ENCODE measurements at places on chromosomes 6 and 20.

DNA sequence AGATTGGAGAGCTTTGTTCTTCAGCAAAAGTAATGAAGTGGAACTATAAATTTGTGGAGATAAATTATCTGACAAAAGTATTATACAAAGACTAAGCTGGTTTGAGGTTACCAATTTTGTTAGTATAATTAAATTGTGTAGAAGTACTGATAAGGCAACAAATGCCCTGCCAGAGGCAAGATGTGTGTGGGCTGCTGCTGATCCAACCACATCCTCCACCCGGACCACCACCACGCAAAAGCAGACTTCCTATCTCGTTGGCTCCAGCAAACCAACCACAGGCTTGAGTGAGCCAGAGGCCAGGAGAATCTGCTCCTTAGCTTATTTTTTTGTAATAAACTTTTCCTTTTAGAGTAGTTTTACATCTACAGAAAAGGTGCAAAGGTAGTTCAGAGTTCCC lies 1.1 kb upstream of the MYLK4 start:
- no peak for DNase-seq

GRCh38 chr20:36305602-36306551 lies at the start of gene DLGAP4:
Gene DLGAP4 (plus strand): TSS chr20:36306339. CDS start chr20:36431718, 125,379 bp downstream.
- peak; percentile 60 for DNase-seq

GRCh38 chr6:7085911-7086310 lies 21.9 kb upstream of the RREB1 start:
- no peak for DNase-seq

DNA sequence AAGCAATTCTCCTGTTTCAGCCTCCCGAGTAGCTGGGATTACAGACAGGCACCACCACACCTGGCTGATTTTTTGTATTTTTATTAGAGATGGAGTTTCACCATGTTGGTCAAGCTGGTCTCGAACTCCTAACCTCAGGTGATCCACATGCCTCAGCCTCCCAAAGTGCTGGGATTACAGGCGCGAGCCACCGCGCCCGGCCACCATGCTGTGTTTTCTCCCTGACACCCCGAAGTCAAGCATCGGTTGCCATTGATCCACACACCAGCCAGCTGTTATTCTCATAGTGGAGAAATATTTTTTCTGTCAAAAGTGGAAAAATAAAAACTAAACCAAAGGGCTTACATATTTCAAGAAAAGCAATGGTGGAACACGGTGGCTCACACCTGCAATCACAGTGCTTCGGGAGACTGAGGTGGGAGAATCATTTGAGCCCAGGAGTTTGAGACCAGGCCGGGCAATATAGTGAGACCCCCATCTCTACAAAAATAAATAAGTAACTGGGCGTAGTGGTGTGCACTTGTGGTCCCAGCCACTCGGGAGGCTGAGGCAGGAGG lies 157.4 kb downstream of the ZMYND8 start:
- DNase-seq, result no peak

DNA sequence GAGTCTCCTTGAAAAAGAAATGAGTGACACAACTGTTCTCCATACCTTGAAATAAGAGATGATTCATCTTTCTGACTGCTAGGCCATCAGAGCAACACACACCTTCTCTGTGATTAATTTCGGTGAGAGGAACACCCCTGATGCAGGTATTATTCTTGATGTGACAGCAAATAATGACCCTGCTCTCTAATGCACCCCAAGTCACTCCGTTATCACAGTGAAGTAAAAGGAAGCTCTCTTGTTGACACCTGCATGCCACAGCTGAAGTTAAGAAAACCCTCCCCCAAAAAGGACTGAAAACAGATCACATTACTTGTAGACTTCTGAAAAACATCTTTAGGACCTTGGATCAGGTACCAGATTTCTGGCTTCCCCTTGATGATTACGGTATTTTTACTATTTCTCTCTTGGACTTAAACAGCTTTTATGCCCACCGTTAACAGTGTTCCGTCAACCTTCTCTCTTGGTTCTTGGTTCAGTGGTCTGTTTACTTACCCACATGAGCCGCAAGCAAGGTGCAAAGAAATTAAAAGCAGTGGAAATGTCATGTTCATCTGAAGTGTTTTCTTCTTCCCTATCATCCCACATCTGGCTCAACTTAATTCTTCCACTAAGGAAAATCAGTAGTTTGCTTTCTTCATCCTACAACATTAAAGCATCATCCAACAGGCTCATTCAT lies 249.7 kb downstream of the GMPR start:
- DNase-seq, result no peak

DNA sequence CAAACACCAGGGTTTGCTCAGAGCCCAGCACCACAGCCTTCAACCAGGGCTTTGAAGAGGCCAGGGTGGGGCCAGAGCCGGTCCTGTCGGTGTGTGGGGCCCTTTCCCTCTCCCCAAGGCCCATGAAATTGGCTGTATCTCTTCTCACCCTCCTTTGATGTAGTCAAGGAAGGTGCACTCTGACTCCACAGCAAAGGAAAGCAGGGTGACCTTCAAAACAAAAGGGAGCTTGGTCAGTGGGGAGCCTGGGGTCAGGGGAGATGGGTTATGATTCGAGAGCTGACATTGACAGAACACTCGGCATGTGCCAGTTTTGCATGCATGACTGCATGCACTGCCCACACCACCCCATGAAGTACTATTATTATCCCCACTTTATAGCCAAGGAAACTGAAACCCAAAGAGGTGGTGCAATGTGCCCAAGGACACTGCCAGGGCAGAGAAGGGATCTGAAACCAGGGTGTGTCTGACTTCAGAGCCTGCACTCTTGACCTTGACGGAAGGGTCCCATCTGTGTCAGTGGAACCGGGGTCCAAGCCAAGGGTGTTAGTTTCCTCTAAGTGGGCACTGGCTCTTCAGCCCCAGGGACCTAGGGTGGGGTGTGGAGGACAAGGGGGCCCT lies 55.4 kb downstream of the RAB44 start:
- no peak for DNase-seq

DNA sequence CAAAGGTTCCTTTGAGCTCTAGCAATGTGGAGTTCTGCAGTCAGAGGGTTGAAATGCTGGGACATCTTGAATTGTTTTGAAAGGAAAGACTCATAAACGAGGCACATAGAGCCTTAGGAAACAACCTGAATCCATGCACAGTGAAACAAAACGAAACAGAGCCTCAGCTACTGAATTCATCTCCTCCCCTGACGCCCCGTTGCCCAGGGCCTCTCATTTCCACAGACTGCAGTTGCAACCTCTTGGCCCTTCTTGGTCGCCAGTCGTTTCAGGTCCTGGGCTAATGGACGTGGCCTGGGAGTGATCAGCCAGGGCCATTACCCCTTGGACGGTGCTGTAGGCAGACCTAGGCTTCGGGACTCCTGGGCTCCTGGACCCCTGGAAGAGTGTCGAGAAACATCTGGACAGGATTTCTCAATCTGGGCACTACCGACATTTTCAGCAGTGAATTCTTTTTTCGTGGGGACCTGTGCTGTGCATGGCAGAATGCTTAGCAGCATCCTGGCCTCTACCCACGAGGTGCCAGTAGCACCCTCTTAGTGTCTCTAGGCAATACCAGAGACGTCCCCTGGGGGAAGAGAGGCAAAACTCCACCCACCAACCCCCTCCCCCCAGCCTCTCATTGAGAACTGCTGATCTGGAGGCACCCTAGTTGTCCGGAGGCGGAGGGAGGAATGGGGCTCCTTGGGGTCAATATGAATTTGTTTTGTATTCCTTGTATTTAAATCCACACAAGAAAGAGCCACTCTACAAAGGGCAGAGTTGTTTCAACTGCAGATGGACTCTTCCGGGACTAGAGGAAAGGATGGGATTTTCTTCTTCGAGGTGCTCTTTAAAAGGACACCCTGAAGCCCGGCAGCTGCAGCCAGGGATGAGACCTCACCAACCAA lies 50.2 kb downstream of the TMEM242 start:
- peak; percentile 62 for DNase-seq

GRCh38 chr20:11676630-11677287 lies 240.9 kb upstream of the BTBD3 start:
- no peak for DNase-seq

DNA sequence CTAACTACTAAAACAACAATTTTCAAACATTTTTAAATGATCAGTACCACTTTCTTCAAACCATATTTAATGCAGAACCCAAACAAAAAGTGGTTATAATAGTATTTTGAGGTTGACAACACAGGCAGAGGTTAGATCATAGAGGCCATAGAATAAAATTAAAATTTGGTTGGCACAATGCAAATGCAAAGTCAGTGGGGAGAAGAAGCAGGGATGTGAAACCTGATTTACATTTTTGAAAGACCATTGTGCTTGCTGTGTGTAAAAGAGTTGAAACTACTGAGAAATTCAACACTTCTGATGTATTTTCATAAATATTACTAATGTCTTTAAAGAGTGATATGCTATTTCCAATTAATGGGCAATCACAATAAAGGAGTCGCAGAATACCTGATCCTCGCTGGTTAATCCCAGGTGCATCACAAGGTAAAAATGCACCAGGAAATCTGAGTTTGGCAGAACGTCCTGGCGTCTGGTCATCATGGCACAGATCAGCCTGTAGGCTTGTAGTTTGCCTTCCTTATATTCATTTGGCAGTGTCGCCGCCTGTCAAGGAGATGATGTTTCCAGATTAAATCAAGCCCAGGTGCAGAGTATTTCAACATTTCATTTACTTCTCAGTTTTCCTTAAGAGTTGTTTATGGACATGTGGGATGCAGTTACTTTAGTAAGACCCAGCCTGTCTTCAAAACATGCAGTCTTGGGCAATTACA lies 141.2 kb downstream of the RALGAPA2 start:
- DNase-seq, result no peak

DNA sequence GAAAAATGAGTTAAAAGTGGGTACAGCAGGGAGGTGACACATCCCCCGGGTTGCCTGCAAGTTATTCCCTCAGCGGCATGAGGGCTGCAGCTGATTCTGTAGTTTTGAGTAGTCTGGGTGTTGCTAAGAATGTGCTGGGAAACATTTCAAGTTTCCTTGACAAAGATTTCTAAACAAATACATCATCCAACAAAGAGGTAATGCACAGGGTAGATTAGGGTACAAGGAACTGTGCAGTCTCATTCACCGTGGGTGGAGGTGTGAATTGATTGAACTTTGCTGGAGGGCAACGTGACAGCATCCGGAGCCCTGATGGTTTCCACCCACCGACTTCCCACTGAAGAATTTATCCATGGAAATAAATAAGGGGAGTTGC lies 21.8 kb downstream of the CASS4 start:
- DNase-seq, result peak; percentile 46

- no peak for DNase-seq
Observed at GRCh38 chr20:19211252-19211651, 1.2 kb upstream of the SLC24A3 start.

DNA sequence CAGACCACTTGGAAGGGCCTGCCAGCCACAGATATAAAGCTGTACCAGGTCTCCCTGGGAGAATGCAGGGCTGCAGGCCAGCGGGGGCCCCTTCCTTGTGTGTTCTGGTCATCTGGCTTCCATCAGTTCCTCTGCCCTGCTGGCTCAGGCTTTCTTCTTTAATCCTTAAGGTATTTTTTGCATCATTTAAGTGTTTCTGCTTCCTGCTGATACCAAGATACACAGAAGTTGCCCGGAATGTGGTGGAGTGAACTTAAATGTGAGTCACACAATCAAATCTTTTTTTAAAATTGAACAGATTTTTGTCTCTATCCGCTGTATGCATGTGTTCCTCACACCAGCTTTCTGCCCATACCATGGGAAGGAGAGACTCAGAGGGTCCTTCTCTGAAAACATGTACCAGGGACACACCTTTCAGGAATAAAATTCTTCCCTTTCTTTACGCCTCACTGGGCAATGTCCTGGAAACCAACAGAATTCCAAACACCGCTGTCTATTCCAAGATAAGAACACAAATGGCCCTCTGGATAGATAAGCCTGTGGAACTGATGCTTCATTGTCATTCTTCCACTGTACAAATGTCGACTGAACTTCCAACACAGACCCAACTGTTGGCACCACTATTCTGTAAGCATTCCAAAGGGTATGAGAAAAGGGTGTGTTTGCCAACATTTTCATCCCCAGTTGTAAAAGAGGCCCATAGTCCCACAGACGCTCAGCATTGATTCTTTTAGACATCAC lies 206.2 kb upstream of the MYLIP start:
- no peak for DNase-seq

DNA sequence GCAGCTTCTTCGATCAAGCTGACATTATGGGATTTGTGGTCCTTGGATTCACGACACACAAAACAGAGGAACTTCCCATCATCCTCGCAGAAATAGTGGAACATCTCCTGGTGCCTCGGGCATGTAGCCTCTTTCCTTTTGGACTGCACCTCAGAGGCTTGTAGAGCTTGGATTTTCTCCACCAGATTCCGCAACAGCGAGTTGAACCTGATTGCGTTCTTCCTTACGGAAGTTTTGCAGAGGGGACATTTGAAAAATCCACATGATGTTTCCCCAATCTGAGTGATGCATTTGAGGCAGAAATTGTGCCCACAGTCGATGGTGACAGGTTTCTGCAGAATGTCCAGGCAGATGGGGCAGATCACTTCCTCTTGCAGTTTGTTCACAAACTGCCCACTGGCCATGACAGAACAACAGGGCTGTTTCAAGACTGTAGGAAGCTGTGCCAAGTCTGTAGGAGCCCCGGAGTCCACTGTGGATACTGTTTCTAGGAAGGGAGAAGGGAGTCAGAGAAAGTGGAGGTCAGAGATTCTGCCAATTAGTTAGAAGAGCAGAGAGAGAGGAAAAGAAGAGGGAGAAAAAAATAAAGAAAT lies 392 bp downstream of the TRIM31 start:
- no peak for DNase-seq

GRCh38 chr6:148037496-148037895 lies 305.1 kb upstream of the SASH1 start:
- DNase-seq, result no peak

- no peak for DNase-seq
Observed at GRCh38 chr6:146892613-146893401, 294.0 kb downstream of the ADGB start.

DNA sequence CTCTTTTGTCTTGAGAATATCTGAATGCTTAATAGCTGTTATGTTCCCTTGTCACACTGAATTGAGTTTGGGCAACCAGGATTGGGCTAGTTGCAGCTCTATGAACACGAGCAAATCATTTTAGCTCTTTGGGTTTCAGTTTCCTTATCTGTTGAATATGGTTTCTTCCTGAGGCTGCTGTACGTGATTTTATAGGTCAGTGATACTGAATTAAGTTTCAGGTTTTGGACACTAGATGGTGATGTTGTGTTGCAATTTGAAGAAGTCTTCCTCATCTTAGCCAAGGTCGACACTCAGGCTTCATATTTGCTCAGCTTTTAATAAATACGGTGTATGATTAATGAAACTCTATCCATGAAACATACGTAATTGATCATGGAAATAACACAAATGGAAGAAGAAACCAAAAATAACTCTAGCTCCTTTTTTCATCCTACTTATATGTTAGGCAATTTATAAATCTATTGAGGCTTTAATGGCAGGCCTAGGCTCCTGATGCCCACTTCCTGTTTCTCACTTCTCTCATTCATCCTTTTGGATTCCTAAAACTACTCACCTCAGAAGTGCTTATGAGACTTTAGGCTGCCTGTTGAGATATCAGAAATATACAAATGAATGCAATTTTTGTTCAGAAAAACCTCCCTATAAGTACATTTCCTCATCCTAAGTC lies 354.1 kb upstream of the MAP3K7 start:
- DNase-seq, result no peak

- no peak for DNase-seq
Observed at GRCh38 chr6:66628917-66629316, 921.9 kb upstream of the EYS start.

GRCh38 chr20:41003143-41003935 lies 25.3 kb upstream of the TOP1 start:
- peak; percentile 84 for DNase-seq
